NB4 (cell line): ENCODE measurements at places on chromosomes 4 and X.

DNA sequence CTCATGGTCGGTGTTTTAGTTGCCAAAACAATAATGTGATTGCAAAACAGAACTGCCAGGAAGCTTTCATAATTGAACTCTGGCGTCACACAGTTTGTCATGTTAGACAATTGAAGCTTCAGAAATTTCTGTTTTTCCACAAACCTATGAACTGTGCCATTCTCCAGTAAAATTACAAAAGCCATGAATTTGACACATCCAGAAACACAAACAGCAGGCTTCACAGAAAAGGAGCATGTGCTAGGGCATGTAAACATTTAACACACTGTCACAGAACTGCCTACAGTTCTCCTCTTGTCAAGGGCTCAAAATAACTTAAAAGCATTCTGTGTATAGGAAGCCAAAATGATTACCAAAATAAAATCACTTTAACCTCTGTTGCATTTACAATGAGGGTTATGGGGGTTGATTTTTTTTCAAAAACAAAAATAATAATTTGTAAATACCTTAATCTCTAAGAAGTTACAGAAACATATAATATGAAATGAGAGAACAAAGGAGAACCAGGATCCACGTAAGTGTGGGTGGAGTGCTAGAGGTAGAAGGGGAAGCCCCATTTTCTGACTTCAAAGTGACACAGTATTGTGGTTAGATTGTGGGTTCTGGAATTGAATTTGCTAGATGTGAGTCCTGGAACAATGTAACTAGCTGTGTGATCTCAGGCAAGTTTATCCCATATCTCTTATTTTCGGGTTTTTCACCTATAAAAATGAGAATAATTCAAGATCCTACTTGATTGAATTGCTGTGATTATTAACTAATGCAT, 295.0 kb downstream of the CENPC start:
- DNase-seq = peak; percentile 45

GRCh38 chrX:13864264-13864663, 47.4 kb upstream of the GPM6B start:
- no peak for DNase-seq

DNA sequence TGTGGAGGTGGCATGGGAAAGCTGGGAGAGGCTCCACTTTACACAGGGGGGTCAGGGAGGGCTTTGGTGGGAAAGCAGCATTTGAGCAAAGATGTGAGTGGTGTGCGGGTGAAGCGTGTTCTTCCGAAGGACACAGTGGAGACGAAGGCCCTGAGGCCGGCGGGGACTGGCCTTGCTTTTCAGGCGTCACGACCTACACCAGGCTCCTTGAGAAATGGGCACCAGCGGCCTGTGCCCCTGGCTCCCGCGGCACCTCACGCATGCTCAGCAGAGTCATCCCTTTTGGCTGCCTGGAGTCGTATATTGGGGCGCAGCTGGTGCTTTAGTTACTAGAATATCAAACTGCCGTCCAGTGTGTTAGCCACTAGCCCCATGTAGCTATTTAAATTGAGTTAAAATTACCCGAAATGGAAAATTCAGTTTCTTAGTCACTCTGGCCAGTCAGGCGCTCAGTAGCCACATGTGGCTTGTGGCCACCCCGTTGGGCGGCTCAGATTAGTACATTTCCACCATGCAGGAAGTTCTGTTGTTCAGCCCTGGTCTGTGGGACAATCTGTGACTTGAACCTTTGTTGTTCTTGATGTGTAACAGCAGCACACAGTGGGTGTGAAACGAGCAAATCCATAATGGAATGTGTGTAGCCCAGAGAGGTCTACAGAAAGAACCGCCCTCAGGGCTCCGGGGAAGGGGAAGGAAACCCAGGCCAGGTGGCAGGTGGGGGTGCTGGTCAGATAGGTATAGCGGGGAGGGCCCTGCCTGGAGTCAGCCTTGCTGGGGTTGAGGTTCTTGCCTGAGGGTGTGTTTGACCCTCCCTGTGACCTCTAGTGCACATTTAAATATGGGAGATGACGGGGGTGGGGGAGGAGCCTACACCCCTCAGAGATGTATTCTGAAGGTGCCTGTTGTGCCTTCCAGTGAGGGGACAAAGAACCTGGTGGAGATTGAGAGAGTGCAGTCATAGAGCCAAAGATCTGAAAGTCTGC, 30.4 kb downstream of the TBC1D14 start:
- peak; percentile 62 for DNase-seq

DNA sequence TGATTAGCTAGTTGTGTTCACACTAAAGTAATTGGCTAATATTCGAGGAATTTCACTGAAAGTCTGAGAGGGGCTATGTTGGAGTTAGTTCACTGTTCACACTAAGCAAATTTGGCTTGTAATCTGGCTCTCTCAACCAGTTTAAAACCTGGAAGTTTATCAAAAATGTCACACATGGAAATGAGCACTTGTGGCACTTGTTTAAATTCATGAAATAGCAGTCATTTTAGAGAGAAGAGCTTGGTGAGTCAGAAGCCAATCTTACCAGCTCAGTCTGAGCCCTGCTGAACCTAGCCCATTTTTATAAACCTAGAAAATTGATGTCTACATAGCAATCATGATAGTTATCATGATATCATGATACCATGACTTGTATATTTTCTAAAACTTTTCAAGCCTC, 90.7 kb upstream of the JADE1 start:
- no peak for DNase-seq

GRCh38 chr4:146329050-146329716, 114.8 kb downstream of the REELD1 start:
- DNase-seq = no peak

GRCh38 chrX:37078434-37078703, 70.2 kb downstream of the FAM47C start:
- no peak for DNase-seq

- DNase-seq = peak; percentile 77
These were observed 8.8 kb upstream of the MGST2 start for GRCh38 chr4:139656614-139657486.
